NCI-H1436 treated with DMSO at 0.1 percent for 48 hours (cell line): ENCODE measurements at places on chromosomes 2 and 18.

DNA sequence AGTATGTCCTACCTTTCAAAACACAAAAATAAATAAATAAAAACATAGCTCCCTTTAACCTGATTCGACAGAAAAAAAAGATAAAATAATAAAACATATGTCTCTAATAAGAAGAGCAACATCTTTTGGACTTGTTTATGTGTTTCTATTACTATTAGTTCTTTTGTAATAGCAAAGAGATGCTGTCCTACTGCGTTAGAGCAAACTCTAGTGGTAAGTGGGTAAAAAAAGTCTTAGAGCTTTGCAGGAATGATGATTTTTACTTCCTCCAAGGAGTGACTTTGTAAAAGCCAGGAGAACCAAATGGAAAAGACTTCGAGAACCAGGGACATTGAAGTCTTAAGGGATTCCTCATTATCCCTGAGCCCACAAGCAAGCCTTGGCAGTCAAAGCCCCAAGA, 450.1 kb downstream of the METTL4 start:
- no peak for DNase-seq

- no peak for DNase-seq
These were observed 26.0 kb upstream of the ATOH8 start for GRCh38 chr2:85727798-85728197.

- no peak for DNase-seq
These were observed 243.8 kb downstream of the BABAM2 start for GRCh38 chr2:28134262-28134812.

- DNase-seq: no peak
These were observed 75.5 kb downstream of the NPAS2 start for GRCh38 chr2:100895402-100895801.

- DNase-seq: no peak
These were observed 494.1 kb upstream of the MEIS1 start for GRCh38 chr2:65940856-65941255.

DNA sequence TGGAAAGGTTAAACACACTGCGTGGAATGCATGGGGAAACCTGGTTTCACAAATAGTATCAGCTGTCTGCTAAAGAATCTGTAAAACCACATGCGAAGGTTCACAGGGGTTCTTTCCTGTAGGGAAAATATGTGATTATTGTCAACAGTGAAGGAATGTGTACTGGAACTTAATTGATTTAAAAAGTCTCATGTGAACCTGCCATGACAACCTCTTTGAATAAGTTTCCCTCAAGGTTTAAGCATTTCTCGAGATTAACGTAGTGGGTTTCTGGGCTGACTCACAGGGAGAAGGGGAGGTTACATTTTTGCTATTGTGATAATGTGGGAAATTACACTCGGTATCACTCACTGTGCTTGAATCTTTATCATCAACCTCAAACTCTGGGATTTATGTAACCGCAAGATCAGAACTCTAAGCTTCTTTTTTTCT, 28.2 kb upstream of the IL1R1 start:
- DNase-seq: no peak

DNA sequence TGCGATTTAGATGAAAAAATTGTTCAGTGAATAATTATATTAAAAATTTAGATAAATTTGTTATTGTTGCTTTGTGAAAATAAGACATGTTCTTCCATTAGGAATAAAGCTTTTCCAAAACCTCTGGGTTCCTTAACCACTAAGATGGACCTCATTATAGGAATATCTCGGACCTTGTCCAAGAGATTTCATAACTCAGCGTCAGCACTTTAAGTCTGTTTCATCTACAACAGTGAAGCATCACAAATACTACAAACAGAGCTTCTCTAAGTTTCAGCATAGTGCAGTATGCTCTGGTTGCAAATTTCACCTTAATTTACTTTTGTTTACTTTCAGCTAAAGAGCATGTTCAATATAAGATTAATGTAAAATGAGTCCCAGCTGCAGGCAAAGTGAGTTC, 150.3 kb downstream of the UBE2E3 start:
- no peak for DNase-seq

DNA sequence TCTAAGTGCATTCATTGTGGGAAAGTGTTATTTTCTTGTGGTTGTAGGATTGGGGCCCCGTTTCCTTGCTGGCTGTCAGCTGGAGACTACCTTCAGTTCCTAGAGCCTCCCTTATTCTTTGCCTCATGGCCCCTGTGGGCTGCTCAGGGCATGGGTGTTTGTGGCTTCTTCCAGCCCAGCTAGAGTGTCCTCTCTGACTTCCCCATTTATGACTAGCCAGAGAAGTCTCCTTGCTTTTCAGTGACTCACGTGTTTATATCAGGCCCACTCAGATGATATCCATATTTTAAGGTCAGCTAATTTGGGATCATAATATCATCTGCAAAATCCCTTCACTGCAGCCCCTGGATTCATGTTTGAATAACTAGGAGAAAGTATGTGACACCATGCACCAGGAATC, 62.8 kb downstream of the DTNA start:
- DNase-seq: no peak

GRCh38 chr18:80109676-80110078, 615 bp downstream of the ADNP2 start:
- DNase-seq: no peak

- DNase-seq: no peak
These were observed 31.6 kb downstream of the TWSG1 start for GRCh38 chr18:9366126-9366714.

DNA sequence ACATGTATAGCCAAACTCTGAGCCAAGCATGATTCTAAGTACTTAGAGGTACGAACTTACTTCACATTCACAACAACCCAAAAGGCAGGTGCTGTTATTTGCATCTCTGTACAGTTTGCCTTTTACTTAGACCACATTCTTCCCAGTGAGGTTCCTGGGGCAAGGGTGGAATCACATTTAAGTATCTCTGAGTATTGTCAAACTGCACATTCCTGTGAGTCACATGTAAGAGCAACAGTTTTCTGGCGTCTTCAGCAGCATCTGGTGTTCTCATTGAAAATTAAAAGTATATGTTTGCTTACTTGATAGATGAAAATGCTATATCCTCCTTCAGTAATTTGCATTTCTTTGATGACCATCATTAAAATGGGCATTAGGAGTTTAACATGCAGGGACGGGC, 119.1 kb downstream of the UXS1 start:
- DNase-seq: no peak

GRCh38 chr18:74654638-74655037, 57.0 kb downstream of the ZNF407 start:
- DNase-seq: peak; percentile 20

- DNase-seq: no peak
These were observed 145.5 kb upstream of the LHCGR start for GRCh38 chr2:48901015-48901343.

DNA sequence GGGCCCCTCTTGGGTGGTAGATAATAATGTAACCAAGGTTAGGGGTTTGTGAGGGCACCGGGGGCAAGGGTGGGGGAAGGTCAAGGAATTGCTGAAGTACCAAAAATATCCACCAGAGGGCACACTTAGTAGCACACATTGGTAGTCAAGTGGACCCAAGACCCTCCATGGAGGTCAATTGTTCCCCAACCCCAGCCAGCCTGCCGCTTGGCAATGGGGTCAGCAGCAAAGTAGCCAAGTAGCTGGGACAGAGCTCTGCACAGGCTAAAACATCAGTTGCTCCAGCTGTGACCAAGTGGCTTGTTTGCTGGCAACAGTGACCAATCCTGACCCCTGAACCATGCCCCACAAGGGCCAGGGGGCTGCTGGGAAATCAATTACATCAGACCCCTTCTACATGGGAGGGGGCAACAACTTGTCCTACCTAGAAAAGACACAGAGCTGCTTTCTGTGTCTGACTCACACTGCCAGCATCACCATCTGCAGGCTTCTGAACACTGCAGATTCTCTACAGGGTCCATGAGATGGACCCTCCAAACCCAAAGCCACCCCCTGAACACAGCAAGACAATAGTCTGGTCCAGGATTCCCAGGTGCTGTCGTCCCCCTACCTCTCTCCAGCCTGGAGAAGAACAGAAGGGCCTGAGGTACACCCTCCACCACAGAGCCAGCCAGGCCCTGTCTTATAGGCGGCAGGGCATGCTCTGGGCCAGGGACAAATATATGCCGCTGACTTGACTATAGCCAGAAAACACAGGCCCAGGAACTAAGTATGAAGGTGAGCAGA, 76.0 kb downstream of the EMX1 start:
- no peak for DNase-seq

GRCh38 chr2:182043861-182044260, 58.2 kb downstream of the PPP1R1C start:
- DNase-seq: no peak

DNA sequence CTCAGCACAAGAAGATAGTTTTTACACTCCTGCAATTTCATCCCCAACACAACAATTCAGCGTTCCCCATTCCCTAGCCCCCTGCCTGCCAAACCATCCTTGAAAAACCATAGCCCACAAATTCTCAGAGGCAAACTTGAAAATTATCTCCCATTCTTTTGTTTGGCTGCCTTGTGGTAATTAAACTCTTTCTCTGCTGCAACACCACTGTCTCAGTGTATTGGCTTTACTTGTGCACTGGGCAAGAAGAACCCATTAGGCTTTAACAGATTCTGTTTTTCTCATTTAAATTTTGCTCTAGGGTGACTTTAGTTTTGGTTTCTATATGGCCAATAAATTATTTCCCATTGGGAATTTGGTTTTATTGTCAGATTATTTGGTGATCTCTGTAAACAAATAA, 23.2 kb upstream of the FTCDNL1 start:
- DNase-seq: no peak

GRCh38 chr2:42978887-42979415, 186.6 kb upstream of the HAAO start:
- DNase-seq: no peak

DNA sequence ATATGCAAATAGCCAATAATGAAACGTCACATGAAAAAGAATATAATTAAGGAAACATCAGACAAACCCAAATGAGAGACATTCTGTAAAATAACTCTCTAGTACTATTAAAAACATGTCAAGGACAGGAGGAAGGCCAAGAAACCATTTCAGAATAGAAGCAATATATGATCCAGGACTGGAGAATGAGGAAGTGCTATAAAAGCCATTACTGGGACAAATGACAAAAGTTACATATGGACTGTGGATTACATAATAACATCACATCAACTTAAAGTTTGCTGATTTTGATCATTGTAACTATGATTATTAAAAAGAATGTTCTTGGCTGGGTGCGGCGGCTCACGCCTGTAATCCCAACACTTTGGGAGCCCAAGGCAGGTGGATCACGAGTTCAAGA, 81.3 kb downstream of the CRACDL start:
- no peak for DNase-seq

- no peak for DNase-seq
These were observed 6.8 kb upstream of the SNED1 start for GRCh38 chr2:240991378-240992263.

DNA sequence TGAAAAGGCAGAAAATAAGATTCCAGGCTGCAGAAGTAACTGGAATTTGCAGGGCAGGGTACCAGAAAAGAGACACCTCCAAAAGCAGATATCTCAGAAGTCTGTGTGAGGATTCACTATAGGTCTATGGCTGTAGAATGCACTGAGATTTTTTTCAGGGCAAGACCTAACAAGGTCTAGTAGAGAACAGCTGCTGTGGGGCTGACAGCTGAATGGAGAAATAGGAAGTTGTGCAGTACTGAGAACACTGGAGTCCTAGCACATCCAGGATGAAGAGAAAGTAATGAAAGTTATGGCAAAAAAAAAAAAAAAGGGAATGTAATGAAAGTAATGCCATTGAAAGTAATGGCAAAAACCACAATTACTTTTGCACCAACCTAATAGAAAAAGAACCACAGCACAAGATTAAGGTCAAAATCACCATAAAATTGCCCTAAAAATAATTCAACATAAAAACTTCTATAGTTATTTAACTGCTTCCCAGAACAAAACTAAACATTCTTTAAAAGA, 57.3 kb downstream of the CPO start:
- DNase-seq: no peak

GRCh38 chr2:235229236-235229635, 264.6 kb upstream of the AGAP1 start:
- DNase-seq: no peak

GRCh38 chr18:45316127-45316526, 299.1 kb upstream of the SLC14A2 start:
- no peak for DNase-seq

GRCh38 chr2:181374781-181375675, 82.2 kb upstream of the ITGA4 start:
- DNase-seq: no peak

- no peak for DNase-seq
These were observed 62.8 kb downstream of the DCC start for GRCh38 chr18:52402814-52403213.

- no peak for DNase-seq
These were observed 84.8 kb upstream of the TTN start for GRCh38 chr2:178891959-178892485.

GRCh38 chr18:57242285-57242684, 95.4 kb downstream of the BOD1L2 start:
- DNase-seq: no peak

- no peak for DNase-seq
These were observed 66.1 kb downstream of the PTPRM start for GRCh38 chr18:7633171-7633570.

DNA sequence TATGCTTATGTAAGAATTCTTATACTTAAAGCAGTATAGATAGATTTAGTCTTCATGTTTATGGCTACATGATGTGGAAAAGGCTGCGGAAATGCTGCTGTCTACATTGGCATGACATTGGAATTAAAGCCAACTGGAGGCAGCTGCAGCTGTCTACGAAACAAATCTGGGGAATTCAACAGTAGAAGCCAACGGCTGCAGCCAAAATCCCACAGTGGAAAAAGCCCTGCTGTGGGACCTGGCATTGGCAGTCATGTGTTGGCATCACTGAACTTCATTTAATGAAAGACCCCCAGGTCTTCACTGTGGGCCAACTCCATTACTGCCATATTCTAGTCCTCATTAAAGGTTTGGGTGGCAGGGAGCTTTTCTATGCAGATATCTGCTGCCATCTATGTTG, 223.6 kb downstream of the SLC8A1 start:
- DNase-seq: no peak

DNA sequence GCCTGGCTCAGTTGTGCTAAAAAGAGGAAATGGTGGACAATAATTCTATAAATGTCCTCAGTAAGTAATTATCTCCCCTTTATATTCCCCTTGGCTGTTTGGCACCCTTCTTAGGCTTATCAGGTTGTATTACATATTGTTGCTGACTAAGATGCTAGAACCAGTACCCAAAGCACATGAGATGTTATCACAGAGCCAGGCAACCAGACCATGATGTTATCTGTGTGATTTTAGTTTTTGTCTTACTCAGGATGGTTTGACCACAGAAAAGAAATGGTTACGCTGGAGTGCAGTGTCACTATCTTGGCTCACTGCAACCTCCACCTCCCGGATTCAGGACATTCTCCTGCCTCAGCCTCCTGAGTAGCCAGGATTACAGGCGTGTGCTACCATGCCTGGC, 15.2 kb downstream of the R3HDM1 start:
- no peak for DNase-seq

DNA sequence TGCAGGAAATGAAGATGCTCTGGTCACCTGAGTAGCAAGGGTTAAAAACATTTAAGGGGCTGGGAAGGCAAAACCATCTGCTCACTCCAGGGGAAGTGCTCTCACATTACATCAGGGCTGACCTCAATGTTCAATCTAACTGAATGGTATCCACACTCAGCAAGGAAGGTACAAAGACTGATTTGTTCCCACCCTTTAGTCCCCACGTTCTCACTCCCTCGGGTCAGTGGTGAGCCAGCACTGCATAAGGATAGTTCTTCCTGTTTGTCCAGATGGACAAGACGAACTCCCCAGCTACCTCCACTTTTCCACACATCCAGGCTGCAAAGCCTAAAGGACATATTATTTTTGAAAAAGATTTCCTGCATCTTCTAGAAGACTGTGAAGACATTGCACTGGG, 126.6 kb upstream of the SLC14A2 start:
- no peak for DNase-seq
